ENCODE measurements at places on chromosomes 5 and 9.

DNA sequence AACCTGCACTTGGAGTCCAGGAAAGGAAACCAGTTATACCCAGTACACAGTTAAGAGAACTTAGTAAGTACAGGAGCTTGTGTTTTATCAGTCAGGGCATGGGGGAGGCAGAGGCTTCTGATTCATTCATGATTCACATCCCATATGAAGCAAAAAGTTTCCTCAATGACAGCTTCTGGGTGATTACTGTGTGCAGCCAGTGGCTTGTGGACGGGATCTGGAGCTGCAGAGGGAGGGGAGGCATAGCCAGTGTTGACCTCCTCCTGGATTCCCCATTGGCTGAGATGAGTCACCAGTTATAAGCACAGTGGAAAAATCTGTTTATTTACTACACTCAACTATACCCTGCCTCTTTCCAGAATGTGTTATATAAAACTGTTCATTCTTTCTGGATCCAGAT lies 17.7 kb downstream of the IL31RA start:
- no peak for DNase-seq

DNA sequence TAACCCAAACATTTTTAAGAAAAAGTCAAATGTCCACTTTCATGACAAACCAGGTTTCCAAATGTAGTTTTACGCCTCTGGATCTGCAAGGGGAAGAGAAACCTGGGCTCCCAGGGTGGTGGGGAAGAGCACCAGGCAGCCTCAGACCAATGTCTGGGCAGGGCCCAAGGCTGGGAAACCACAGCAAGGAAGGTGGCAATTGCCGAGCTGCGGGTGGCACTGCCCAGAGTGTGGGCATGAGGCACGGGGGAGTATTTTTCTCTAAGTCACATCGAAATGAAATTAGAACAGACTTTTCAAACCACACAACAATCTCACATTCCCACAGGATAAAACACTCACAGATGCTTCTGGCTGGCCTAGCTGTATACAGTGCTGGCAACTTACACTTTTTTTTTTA lies 32.6 kb upstream of the RASGEF1C start:
- DNase-seq = no peak

DNA sequence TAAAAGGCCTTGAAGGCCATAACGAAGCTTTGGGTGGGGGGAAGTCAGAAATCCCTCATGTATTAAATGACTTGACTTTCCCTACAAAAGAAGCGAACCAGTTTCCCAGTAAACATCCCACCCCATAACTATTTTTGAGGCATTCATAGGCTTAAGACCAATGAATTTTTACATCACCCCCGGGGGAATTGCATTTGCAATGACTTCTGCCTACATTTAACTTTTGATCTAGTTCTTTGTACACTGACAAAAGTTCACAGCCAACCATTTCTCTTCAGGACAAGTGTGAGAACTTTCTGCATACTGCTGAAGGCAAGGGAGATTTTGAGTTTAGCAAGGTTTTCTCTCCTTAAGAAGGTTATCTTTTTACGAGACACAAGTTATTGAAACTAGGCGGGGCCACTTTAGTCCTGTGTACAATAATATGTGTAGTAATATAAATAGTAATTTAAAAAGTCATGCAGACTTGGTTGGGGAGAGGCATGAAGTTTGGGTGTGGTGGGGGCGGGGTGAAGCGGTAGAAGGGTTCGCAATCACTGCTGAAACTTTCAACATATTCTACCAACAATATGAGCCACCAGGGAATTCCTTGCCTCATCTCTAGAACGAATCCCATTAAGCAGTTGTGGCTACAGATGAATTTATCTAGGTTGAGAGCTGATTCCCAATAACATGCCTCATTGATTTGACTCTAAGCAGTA lies 2.5 kb downstream of the TJP2 start:
- no peak for DNase-seq

DNA sequence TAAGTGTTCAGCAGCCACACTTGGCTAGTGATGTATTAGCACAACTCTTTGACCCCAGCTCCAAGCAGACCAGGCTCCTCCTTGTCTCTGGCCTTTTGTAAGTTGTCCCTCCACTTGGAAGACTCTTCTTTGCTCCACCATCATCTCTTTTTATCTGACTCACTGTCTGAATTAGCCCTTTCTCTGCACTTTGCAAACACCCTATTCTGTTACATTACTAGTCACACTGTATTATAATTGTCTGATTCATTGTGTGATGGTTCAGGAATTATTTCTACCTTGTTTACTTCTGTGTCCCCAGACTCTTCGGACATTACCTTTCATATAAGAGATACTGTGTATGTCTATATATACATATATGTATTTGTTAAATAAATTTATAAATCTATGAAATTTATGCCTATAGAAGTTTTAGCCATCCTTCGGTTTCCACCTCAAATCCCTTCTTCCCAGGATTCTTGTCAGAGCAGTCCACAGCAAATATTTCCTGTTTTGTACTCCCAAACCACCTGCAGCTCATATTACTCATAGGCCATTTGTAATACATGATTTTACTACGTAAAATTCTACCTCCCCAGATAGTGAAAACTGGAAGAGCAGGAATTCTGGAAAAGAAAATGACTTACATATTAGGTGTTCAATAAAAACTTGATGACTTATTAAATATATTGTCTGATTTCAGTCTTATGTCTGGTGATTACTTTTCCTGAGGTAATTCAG lies 69.0 kb downstream of the MTAP start:
- no peak for DNase-seq

DNA sequence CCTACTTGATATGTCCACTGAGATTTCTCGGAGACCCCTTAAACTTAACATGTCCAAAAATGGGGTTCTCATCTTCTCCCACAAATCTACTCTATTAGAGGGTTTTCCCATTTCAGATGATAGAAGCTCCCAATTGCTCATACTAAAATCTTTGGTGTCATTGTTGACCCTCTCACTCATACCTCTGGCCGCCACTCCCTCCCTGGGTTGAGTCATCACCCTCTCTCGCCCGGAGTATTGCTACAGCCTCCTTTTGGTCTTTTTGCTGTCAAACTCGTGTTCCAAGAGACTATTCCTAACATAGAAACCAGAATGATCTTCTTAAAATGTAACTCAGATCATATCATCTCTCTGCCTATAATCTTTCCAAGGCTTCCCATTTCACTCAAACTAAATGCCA lies 91.0 kb upstream of the GNAQ start:
- DNase-seq = no peak

DNA sequence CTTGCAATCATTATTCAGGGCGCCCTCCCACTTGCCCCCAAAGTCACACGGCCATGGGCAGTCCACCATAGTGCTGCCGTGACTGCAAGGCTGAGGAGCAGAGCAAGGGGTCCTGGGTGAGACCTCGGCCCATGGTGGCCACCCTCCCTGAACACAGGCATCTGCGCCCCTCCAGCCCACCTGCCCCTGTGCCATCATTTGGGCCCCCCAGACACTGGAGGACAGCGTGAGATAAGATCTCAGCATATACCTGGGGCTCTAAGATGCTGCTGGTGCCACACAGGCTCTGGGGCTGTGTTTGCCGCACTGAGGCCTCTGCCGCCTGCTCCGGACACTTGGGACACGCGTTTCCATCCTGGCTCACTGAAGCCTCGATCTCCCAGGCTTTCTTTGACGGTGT lies 3.5 kb downstream of the TMEM250 start:
- DNase-seq = no peak

GRCh38 chr9:115517335-115518075 lies 399.5 kb upstream of the TNC start:
- DNase-seq = no peak

GRCh38 chr5:59356813-59357380 lies 536.6 kb downstream of the PDE4D start:
- DNase-seq = no peak

GRCh38 chr9:109870365-109870764 lies 90.4 kb downstream of the PALM2AKAP2 start:
- no peak for DNase-seq

DNA sequence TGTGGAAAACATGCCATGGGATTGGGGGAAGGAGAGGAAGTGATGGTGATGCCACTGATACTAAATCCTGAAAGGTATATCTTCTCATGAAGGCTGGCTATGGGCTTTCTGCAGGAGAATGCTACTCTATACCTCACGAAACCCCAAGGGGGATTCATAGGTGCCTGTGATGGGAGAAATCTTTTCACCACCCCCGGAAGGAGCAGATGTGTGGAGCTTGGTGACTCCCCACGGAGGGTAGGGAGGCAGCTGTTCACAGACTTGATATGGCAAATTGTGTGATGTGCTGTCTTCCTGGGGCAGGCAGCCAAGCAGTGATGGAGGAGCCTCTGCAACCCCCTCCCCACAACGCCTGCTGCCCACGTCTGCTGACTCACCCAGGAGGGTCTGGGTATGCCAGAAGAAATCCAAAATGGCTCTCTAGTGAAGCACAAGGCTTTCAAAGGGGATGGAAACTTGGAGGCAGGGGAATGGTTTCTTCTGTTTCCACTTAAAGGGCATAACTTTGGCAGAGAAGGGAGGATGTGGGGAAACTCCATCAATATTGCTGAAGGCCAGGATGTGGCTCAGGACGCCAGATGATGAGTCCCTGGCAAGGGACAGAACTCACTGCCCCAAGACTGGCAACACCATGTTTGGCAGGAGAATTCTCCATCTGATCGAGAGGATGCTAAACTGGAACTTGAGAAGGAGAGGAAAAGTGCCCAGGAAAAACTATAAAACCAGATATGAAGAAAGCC lies 188.3 kb downstream of the GABBR2 start:
- DNase-seq = no peak

DNA sequence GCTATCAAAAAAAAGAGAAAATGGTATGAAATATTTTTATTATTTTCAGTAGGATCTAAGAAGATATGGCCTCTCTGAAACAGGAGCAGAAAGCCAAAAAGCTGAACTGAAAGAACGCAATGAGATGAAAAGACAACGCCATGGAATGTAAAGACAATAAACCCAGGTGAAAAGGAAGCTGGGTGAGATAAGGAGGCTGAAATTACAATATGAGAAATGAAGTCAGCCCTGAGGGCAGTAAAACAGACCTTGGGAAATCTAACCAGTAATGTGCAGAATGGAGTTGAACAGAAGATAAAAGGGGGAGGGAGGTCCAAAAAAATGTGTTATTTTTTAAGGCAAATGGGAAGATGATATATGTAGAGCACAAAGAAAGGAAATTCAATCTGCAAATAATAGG lies 265.3 kb downstream of the ENC1 start:
- DNase-seq = no peak

- DNase-seq = no peak
Measured at GRCh38 chr5:37811866-37812265, 28.0 kb downstream of the GDNF start.

GRCh38 chr5:61466017-61466416 lies 134.0 kb downstream of the ZSWIM6 start:
- DNase-seq = no peak

- no peak for DNase-seq
Measured at GRCh38 chr5:147226512-147226911, 8.3 kb upstream of the STK32A start.

- DNase-seq = no peak
Measured at GRCh38 chr5:167653645-167654106, 637.8 kb upstream of the WWC1 start.

DNA sequence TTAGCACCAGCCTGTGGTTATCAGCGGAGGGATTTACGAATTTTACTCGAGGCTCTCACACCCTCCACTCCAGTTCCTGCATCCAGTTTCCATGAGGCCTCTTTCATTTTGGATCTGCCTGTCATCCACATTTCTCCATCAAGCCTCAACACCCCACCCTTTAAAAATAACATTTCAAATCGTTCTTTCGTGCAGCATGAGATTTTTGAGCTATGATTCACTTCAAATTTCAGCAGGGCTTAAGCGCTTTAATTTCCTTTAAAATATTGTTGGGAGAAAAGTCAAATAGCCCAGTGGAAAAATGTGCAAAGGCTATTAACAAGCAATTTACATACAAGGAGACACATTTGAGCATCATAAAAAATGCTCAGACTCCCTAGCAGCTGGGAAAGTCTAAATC lies 103.2 kb downstream of the MSX2 start:
- DNase-seq = no peak

- DNase-seq = no peak
Measured at GRCh38 chr9:96173640-96174039, 128.3 kb downstream of the HSD17B3 start.

DNA sequence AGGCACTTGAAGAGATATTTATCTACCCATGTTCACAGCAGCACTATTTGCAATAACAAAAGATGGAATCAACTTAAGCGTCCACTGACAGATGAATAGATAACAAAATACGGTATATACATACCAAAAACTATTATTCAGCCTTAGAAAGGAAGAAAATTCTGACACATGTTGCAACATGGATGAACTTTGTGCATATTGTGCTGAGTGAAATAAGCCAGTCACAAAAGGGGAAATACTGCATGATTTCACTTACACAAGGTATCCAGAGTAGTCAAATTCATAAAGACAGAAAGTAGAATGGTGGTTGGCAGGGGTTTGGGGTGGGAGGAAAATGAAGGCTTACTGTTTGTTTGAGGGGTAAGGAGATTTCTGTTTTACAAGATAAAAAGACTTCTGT lies 66.0 kb downstream of the FBN2 start:
- no peak for DNase-seq

DNA sequence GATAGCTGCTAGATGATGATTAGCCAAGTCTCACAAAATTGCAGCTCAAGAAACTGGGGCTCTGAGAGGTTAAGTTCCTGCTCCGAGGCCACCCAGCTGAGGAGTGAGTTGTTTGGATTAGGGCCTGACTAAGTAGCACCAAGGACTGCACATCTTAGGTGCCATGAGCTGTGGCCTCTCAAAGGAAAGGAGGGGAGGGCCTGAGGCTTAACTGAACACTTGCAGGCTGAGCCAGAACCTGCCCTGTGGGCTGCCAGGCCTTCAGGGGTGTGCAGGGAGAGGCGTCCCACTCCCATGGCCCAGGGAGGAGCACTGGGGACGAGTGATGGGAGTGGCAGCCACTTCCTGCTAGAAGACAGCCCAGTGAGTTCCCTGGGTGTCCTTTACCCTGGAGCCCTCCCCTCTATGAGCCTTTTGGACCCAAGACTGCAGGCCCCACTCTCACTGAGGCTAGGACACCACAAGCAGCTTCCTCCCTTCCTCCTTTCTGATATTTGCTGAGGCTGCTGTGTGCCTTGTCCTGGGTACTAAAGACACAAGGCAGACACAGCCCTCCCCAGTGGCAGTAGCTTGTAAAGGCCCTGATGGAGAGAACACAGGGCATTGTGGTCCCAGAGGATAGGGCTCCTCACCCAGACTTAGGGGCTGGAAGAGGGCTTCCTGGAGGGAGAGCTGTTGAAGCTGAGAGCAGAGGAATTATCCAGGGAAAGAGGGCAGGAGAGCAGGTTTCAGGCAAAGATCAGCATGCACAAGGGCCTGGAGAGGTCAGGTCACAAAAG lies 22.1 kb downstream of the LMX1B start:
- no peak for DNase-seq

- DNase-seq = no peak
Measured at GRCh38 chr5:173496883-173497255, 119.6 kb downstream of the BOD1 start.

GRCh38 chr5:136215812-136216211 lies 22.9 kb upstream of the SMIM32 start:
- no peak for DNase-seq

DNA sequence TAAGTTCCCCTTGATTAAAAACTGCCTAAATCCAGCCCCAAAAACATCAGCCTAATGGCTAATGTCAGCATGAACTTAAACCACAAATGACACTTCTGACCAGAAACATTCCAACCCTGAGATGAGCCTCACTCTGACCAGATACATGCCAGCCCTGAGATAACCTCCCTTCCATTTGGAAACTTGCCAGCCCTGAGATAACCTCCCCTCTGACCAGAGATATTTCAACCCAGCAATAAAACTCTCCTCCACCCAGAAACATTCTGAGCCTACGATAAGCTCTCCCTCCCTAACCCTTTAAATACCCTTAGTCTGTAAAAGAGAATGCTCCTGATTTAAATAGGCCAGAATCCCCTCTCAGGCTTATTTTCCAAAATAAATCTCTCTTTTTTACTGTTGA lies 1035.7 kb upstream of the NUDT12 start:
- DNase-seq = no peak
